RPMI7951 (cell line): ENCODE measurements at places on chromosomes 1 and 21.
A peak's percentile ranks its signal among the peaks of the same experiment; 100 is the strongest.

GRCh38 chr21:21740207-21740606 lies 742.0 kb downstream of the NCAM2 start:
- DNase-seq = no peak

DNA sequence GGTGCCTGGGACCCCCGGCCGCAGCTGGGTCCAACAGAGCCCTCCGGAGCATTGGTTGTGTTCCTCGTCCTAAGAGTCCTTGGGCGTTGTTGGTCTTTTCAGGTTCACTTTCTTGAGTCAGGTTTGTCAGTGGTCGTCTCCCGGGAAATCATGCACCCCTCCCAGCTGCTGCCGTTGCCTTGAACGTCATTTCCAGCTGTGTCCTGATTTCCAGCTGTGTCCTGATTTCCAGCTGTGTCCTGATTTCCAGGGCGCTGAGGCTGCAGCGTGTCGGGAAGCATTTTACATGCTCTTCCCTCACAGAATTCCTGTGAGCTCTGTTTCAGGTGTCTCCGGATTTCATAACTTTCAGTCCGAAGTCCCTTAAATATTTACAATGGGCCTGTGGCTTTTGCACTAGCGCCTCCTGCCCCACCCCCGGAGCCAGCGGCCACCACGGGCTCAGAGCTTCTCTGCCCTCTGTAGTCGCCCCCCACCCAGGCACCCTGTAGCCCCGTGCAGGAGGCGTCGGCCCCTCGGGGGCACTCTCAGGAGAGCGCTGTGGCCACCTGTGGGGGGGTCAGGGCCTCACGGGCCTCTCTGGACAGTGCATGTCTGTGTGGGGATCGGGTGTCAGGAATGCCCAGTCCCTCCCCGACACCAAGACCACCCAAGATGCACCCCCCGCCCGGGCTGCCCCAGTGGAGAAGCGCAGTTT lies 66.7 kb downstream of the COL18A1 start:
- no peak for DNase-seq

DNA sequence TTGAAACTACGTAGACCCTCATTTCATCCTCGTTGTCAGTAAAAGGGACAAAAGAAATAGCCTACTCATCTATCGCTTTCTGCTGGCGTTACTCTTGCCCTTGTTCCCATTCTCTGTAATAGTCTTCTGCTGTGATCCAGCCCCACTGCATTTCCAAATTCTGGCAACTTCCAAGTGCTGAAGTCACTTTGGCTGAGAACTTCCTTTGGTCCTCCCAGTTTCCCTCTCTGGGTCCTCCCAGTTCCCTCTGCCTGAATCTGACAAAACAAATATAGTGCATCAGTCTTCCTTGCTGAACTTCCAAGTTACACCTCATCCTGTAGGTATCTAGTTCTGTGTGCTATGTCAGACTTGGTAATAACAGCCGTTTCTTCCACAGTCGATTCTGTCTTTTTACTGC lies 47.0 kb upstream of the PLA2G4A start:
- no peak for DNase-seq

DNA sequence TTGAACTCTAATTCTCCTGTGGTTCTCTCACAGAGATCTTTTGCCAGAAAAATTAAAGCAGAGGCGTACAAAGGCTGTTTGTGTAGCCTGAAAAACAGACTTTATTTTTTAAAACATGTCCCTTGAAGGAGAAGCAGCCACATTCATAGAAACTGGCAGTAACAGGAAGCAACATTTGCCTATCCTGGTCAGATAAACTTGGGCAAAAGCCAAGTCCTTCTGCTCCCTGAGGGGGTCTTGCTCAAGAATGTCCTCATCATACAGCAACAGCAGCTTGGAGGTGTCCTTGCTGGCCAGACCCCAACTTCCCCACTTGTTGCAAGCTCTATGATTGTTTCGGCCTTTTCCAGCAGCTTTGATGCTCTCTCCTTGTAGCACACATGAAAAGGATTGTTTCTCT lies 36.3 kb downstream of the MSTO1 start:
- DNase-seq = peak; percentile 60

DNA sequence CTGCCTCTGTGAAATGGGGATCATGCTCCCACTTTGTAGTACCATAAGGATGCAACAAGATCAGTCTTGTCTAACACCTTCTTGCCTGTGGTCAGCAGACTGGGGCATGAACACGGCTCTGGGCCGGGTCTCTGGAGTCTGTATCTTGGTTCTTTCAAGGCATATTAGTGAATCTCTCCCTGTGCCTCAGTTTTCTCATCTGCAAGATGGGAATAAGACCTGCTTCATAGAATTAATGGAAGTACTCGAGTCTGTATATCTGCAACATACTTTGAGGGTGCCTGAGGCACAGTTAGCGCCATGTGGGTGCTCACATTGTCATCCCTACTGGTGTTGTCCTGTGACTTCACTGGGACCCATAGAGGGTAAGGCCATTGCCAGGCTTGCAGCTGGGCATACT lies 84.6 kb downstream of the IGSF21 start:
- no peak for DNase-seq
